ENCODE measurements at places on chromosomes 1 and 21.

- DNase-seq: no peak
Observed at GRCh38 chr1:72606216-72606810, 324.0 kb upstream of the NEGR1 start.

GRCh38 chr1:205589046-205589445 lies 42.8 kb downstream of the ELK4 start:
- DNase-seq: no peak

GRCh38 chr1:151993084-151993733 lies 450 bp downstream of the S100A10 start:
- peak; percentile 50 for DNase-seq

- no peak for DNase-seq
Observed at GRCh38 chr1:77065693-77066342, 153.4 kb downstream of the PIGK start.

DNA sequence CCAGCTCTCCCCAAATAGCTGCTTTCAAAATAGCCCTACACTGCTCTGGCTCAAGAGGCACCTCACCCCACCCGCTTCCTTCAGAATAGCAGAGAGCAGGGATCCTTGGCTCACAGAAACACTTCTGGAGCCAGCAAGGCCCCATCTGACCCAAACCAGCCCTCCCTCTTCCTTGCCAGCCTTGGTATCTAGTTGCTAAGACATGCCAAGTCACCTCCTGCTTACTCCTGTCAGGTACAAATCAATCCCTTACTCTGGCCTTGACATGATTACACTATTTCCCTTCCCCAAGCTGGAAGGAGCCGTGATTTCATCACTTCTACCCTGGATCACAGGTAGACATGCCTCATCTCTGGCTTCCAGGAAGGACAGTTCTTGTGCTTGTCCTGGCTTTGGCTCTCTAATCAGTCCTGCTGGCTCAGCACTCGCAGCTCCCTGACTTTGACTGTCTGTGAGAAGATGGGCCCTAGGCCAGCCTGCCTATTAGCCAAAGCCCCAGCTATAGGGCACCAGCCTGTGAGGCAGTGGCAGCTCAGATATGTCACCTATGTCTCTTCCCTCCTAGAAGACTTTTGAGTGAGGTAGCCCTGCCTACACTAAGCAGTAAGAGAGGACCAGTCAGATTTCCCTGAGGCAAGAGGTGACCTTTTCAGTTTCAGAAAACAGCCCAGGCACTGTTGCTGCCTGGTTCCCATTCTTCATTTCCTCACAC lies 8.9 kb upstream of the MUTYH start:
- peak; percentile 32 for DNase-seq

- no peak for DNase-seq
Observed at GRCh38 chr1:53277326-53277725, 39.0 kb upstream of the MAGOH start.

GRCh38 chr1:2315674-2316450 lies 75.5 kb downstream of the MORN1 start:
- no peak for DNase-seq

DNA sequence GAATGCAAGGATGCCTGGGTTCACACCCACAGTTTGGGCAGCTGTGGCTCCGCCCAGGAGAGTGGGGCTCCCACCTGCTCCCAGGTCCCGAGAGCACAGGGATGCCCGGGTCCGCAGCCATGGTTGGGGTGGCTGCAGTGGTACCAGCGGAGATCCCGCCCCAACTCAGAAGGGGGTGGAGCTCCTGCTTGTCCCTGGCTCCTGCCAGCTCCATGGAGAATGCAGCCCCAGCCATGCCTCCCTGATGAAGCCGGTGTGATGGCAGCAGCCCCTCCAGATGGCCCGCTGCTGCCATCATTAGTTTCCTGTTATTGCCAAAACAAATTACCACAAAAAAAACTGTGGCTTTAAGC lies 113.1 kb upstream of the RUNX3 start:
- DNase-seq: no peak

DNA sequence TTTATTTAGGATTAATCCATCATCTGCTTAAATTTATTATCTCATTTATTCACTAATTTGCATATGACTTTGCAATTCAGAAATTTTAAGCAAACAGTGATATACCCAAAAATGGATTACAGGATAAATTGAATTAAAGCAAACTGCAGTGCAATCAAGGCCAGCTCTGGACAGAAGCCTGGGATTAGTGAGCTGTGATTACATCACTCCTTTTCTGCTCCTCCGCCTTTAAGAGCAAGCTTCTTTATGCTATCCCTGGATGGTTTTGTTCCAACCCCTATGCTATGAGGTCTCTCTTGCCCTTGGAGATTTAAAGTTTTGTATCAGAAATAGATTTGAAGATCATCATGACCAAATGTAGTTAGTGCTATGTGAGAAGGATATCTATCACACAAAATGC lies 32.6 kb downstream of the GPR52 start:
- no peak for DNase-seq

GRCh38 chr1:145716641-145717345 lies 2.5 kb upstream of the CD160 start:
- DNase-seq: no peak

- no peak for DNase-seq
Observed at GRCh38 chr1:88141499-88142074, 542.5 kb upstream of the PKN2 start.

- no peak for DNase-seq
Observed at GRCh38 chr1:207284209-207284897, 37.1 kb upstream of the CD55 start.

DNA sequence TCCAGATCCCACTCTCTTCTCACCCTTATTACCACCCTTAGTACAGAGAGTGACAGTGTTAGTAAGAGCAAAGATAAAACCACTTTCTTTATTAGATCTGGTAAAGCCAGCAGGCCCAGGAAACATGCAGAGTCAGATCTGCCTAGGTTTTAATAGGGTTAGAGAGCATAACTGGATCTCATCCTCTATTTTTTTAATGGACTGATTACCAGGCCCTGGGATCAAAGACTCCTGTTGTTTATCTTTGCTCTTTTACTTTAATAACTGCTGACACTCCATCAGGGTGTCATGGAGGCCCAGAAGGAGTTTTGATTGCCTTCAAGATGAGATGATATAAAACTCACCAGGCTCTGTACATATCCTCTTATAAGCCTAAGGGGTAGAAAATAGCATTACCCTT lies 45.3 kb upstream of the RGS5 start:
- DNase-seq: no peak

DNA sequence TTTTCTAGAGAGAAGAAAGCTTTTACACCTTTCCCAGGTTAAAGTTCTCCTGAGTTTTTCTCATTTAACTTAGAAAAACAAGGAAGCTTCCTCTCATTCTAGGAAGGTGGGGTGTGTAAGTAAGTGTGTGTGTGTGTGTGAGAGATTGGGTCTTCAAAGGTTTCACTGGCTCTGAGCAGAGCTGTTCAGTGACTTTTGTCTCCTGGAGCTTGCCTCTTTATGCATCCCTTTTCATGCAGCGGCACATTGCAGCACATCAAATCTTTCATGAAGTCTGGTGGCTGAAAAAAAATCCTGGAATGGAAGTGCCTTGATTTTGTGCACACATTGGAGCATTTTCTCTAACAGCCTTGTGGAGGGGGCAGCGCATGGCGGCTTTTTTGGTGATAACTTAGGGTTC lies 3.4 kb downstream of the GPA33 start:
- DNase-seq: no peak

DNA sequence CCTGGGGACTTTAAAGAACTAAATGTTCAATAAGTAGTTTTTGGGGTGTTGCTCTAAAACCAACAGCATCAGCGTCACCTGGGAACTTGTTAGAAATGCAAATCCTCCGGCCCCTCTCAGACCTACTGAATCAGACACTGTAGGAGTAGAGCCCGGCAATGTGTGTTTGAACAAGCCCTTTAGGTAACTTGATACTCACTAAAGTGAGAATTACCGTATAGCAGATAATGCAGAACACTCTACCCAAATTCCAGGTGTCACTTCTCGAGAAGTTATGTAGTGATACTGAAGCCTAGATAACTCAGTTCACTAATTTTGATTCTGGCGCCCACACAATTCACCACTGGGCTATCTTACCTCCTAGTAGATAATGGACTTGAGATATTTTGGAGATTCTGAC lies 3.7 kb upstream of the DPT start:
- no peak for DNase-seq

- no peak for DNase-seq
Observed at GRCh38 chr1:209900734-209901133, 37.3 kb upstream of the SYT14 start.

GRCh38 chr21:39630827-39631226 lies 18.1 kb downstream of the B3GALT5 start:
- DNase-seq: no peak
